RKO (cell line): ENCODE measurements at places on chromosomes 5 and 9.

DNA sequence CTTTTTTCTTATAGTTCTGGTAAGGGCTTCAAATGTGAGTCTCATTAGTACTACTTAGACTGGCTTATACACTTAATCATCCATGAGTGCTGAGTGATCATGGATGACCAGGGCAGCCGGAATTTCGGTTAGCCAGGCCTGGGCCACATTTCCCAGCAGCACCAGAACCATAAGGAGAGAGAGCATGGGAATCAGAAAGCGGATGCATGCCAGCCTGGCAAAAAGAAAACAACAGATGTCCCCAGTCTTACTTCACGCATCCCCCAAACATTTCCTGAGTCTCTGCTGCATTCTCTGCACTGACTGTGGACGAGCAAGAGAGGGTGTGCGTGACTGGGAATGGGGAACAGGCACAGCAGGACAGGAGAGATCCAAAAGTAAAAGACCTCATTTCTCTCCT is 371.1 kb upstream of the ZNF608 start:
- no peak for DNase-seq

- no peak for DNase-seq
Observed at GRCh38 chr9:75964427-75964826, 74.0 kb downstream of the PCSK5 start.

DNA sequence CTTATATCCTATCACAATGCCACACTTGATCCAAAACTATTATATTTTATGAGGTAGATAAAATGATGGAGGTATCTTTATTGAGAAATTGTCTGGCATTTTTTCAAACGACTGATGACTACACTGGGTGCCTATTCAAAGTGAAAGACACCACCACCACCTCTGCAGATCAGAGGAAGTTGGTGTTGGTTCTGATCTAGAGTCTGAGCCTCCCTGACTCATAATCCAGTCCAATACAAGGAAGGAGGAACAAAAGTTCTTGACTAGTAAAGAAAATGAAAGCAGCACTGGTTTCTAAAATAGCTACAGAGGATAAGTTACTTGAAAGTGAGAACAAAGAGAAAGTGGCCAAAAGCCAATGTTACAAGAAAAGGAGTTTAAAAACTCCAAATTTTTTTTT is 139.9 kb downstream of the RFX3 start:
- no peak for DNase-seq

DNA sequence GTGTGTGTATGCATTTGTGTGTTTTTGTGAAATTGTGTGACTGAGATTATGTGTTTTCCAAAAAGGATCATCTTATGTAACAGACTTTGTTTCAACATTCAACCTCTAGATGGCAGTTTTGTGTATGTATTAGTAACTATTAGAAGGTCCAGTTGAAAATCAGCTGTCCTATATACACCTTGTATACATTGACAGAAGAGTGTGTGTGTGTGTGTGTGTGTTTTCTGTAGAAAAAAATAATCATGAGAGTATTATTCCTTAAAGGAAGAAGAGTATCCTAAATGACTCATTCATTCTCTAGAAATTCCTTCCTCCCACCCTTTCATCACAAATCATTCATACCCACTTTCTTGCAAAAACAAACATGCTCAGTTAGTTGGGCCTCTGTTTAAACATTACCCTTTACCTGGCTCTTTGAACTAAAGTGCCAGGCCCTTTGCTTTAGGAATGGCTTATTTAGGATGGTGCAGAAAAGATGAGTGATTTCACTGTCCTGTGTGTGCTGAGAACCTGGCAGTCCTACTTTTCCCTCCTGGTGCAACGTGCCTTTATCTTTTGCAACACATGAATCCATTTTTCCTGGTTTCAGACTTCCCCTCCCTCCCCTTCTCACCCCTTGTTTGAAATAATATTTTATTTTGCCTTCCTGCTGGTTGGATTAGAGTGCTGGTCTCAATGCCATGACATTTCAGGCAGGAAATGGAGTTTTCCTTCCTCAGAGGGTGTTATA is 152.2 kb downstream of the ARHGAP26 start:
- DNase-seq = peak; percentile 63

DNA sequence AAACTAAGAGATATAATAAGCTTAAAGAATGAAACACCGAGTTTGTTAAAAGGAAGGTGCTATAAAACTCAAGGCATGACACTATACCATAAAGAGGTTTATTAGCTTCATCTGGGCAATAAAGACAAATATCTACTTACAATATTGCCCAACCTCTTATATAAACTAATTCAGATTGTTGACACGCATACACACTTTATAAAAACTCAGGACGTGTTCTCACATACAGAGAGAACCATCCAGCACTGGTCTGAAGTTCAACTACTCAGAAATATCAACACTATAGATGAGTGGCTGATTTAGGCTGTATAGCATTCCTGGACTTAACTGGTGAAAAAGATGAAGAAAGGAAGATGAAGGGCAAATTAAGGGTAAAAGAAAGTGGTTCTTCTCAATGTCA is 81.2 kb downstream of the FRMD3 start:
- DNase-seq = no peak

- DNase-seq = peak; percentile 51
Observed at GRCh38 chr5:59506285-59506877, 387.1 kb downstream of the PDE4D start.

DNA sequence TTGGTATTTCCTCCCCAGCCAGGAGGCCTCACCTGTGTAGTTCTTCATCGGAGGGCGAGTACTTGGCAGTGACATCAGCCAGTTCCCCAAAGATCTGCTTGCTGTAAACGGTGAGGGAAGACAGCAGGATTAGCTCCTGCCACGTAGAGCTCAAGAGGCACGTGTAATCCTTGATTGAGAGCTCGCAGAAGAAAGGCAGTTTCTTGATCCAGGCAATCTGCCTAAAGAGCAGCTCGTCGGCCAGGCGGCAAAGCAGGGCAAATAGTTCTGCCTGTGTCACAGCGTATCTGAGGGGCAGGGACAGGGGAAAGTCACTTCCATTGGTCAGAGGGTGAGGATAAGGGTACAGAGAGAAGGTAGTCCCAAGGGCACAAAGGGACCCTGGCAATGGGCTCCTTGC is 28.6 kb upstream of the NR5A1 start:
- DNase-seq = no peak

DNA sequence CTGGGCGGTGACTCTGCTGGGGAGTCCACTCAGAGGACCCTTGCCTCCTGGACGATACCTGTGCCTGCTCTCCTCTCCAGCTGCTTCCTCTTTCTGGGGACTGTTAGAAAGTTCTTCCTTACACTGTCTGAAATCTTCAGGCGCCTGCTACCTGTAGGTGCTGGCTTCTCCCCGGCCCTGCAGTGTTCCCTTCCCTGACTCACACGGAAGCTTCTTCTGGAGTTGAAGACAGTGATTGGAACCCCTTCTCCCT is 562 bp downstream of the GSN start:
- DNase-seq = no peak

DNA sequence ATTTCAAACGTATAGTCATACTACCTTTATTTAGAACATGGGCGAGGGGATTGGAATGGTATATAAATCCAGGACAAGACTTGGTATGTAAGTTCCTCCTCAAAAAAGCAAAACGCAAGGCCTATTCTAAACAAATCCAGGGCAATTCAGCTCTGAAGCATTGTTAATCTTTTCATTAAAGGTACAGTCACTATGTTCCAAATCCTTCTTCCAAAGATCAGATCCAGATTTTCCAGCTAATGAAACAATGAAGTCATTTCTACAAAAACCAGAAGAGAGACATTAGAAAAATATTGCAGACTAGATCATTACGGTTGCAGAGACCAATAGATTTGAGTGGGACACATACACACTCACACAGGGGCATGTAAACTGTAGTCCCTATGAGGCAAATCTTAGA is 116.1 kb upstream of the BNC2 start:
- no peak for DNase-seq

- DNase-seq = peak; percentile 62
Observed at GRCh38 chr9:15104826-15105420, 194.7 kb upstream of the FREM1 start.

DNA sequence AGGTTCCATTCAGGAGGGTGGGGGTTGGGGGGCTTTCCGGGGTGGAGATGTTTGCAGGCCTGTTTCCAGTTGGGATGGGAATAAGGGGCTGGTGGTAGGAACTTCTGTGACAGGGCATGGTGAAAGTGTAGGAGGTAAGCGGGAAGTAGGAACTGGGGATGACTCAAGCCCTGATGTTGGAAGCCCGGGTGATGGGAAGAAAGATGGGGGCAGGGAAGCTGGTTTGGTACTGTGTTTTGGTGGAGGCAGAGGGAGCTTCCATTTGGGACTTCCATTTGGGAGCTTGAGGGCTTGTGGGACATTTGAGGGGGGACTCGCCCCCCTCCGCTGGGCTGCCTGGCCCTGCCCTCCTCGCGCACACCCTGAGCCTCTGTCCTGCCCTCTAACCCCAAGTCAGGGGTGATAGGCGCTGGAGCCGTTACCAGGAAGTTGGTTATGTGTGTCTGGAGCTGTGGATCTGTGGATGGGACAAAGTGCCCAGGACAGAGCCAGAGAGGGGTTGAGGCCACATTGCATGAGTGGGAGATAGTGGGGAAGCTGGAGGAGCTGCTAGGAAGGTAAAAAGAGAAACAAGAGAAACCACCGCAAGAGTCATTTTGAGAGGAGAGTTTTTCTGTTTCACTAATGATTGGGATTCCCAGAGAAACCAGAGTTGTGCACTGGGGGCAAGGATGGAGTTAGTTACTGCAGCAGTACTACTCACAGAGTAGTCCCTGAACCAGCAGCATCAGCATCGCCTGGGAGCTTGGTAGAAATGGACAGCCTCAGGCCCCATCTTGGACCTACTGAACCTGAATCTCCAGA is 6.6 kb downstream of the RGS14 start:
- DNase-seq = no peak

DNA sequence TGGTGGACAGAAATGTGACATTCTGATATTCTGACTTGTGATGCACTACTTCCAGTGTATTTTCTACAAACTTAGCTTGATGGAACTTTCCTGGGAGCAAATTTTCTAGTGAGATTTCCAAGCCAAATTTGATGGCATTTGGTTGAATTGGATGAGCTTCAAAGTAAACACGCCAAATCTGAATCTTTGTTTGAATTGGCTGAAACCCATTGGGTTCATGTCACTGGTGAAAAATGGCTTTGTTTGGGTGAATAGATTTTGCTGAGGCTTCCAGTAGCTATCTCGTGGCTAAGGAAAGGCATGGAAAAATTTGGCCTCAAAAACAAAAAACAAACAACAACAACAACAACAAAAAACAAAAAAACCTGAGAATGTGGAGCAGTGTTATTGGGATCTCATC is 271.1 kb upstream of the RPS23 start:
- DNase-seq = no peak

GRCh38 chr5:144369006-144369405 is 198.3 kb downstream of the KCTD16 start:
- DNase-seq = no peak

GRCh38 chr5:124079062-124079461 is 567.1 kb downstream of the CSNK1G3 start:
- DNase-seq = no peak

GRCh38 chr5:55231029-55231918 is 2.1 kb downstream of the CCNO start:
- peak; percentile 83 for DNase-seq

- no peak for DNase-seq
Observed at GRCh38 chr9:33795819-33796218, 458 bp downstream of the PRSS3 start.

DNA sequence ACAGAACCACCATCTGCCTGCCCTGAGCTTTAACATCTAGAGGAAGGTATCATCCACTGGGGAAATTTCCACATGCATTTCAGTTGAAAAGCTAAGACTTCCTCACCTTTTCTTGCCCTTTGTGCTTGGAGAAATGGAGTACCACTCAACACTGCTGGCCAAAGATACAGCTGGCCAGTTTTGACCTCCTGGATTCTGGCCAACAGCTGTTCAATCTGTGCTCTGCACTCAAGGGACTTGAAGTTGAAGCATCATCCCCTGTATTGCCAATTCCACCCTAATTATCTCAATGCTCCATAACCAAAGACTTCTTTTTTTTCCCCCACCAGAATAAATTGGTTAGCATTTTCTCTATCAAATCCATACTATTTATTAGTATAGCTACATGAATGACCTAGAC is 70.4 kb upstream of the PRDM9 start:
- DNase-seq = no peak

- no peak for DNase-seq
Observed at GRCh38 chr9:93908591-93909241, 46.4 kb downstream of the BARX1 start.

- DNase-seq = no peak
Observed at GRCh38 chr5:170651604-170652277, 131.8 kb upstream of the GABRP start.
